ENCODE measurements at places on chromosomes 1 and 21. TPM values are rescaled to one million over a fixed set of nuclear protein-coding genes. Genes with fewer than 3 reads are reported as not detected.

- DNase-seq = no peak
- H3K4me3 ChIP-seq = no peak overlapping the region
Measured at GRCh38 chr1:212215910-212216309, 69.3 kb upstream of the PPP2R5A start.

Gene CYP4X1
- 0.77 TPM for polyA plus RNA-seq

- peaks cover 7% of the 10 kb centered on the region for H3K4me1 ChIP-seq
- H3K27me3 ChIP-seq = no peaks in the 10 kb centered on the region
- H3K36me3 ChIP-seq = no peaks in the 10 kb centered on the region
- peak; percentile 45 for DNase-seq
- no peak overlapping the region for H3K4me3 ChIP-seq
Measured at GRCh38 chr1:47895279-47896125, 101.7 kb downstream of the TRABD2B start.

DNA sequence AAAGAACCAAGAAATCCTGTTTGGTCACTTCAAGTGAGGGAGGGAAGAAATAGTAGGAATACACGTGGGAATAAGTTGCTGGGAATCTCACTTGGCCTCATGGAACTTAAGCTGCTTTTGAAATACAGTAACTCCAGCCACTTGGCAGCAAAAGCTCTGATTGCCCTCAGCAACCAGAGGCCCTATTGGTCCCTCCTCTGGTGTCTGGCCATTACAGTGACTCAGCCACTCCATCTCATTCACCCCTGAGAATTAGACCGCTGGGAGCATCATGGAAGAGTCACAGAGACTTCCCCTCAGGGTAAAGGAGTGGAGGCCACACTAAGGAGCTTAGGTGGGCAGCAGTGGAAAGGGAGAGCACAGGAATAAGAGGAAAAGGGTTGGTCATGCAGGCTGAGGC is 99.6 kb downstream of the ELAVL4 start:
- H3K4me3 ChIP-seq = no peak overlapping the region
- no peak overlapping the region for H3K27ac ChIP-seq
- DNase-seq = no peak

Gene AXDND1
- polyA plus RNA-seq = 6.1 TPM

Gene TNFRSF1B
- polyA plus RNA-seq = 20.0 TPM

DNA sequence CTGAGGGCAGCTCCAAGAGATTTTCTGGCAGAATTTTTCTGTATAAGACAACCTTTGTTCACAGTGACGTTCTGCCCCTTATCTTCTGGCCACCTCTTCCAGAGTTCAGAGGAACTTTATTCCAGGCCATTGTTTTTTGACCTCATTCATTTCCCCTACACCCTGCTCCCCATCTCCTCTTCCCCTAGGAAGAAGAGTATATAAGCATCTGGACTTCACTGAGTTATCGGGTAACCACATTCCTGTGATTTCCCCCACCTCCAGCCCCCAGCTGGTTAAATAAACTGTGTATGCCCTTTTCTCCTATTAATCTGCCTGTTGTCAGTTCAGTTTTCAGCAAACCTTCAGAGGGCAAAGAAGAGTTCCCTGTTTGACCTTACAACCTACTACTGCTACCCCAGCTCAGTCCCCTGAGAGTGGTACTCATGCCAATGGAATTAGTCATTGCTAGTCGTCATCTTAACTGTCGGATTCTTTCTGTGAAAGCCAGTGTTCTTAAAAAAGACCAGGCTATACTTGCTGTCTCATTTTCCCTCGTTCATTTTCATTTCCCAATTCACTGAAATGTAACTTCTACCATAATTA is 14.3 kb upstream of the ALG14 start:
- H3K4me3 ChIP-seq = no peak overlapping the region
- peak; percentile 32 for DNase-seq
- no peaks in the 10 kb centered on the region for H3K36me3 ChIP-seq
- H3K27me3 ChIP-seq = no peaks in the 10 kb centered on the region
- no peaks in the 10 kb centered on the region for H3K4me1 ChIP-seq
- H3K27ac ChIP-seq = no peak overlapping the region

Gene INSRR
- polyA plus RNA-seq = 0.01 TPM

- H3K27me3 ChIP-seq = no peaks in the 10 kb centered on the region
- no peaks in the 10 kb centered on the region for H3K36me3 ChIP-seq
- no peak overlapping the region for H3K27ac ChIP-seq
- DNase-seq = peak; percentile 7
- no peaks in the 10 kb centered on the region for H3K4me1 ChIP-seq
- H3K4me3 ChIP-seq = no peak overlapping the region
Measured at GRCh38 chr1:84060781-84061180, 61.8 kb upstream of the TTLL7 start.

Gene ETS2
- 133 TPM for polyA plus RNA-seq

Gene PLA2G4A
- 12.7 TPM for polyA plus RNA-seq

Gene NGF
- not detected for polyA plus RNA-seq

GRCh38 chr1:34696230-34696629 is 58.6 kb upstream of the GJB5 start:
- H3K4me3 ChIP-seq = no peak overlapping the region
- H3K27ac ChIP-seq = no peak overlapping the region
- H3K27me3 ChIP-seq = peaks cover 3% of the 10 kb centered on the region
- no peak for DNase-seq
- H3K4me1 ChIP-seq = no peaks in the 10 kb centered on the region

GRCh38 chr1:229848752-229849677 is 218.0 kb upstream of the GALNT2 start:
- no peak overlapping the region for H3K27ac ChIP-seq
- H3K36me3 ChIP-seq = no peaks in the 10 kb centered on the region
- DNase-seq = peak; percentile 37
- H3K4me3 ChIP-seq = no peak overlapping the region
- no peaks in the 10 kb centered on the region for H3K27me3 ChIP-seq

Gene RASAL2
- polyA plus RNA-seq = 1.8 TPM

All from small intestine (tissue), 16 donors.